ENCODE measurements at places on chromosomes 2 and 18.

GRCh38 chr2:28678175-28678855 is 73.3 kb upstream of the PPP1CB start:
- DNase-seq = no peak

- no peak for DNase-seq
Measured at GRCh38 chr2:174781996-174782395, 17.7 kb upstream of the CHRNA1 start.

GRCh38 chr2:201701646-201702045 is 3.2 kb upstream of the MPP4 start:
- no peak for DNase-seq

DNA sequence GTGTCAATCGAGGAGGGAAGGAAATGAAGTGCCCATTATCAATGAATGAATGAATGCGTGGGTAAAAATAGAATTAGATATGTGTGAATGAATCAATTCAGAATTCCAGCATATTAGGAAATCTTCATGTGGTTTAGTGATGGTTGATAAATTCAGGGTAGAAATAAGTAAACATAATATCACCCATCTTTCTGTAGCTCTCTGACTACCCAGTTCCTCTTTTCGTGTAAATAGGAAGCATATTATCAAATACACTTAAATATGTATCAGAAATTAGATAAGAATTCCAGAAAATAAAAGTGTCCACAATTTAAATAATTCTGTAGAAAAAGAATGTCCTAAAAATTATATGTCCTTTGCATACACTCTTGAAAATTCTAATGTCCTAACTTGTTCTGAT is 552.9 kb upstream of the LRATD1 start:
- DNase-seq = no peak

GRCh38 chr18:50715919-50716318 is 103.9 kb downstream of the MRO start:
- DNase-seq = peak; percentile 6

- peak; percentile 16 for DNase-seq
Measured at GRCh38 chr18:52313213-52313612, 26.8 kb upstream of the DCC start.

DNA sequence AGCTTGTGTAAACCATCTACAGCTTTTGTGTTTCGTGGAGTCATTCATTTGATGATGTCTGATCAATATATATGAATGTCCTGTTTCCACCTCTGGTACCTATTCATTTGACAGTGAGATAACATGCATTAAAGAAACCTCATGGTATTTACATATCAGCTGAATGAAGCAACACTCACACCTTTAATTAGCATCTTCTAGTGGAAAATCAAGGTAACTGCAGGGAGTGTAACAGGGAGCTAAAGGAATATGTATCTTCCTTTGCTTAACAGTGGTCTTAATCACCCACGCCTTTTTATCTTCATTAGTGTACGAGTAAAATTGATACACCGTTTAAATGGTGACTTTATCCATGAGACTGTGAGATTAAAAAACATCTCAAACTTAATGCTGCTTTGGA is 15.6 kb downstream of the SLC39A10 start:
- DNase-seq = no peak

GRCh38 chr2:96145848-96146152 is 560 bp upstream of the DUSP2 start:
- DNase-seq = no peak

- DNase-seq = no peak
Measured at GRCh38 chr2:226716126-226716525, 83.5 kb downstream of the IRS1 start.

GRCh38 chr2:159546716-159547430 is 69.5 kb downstream of the BAZ2B start:
- no peak for DNase-seq

GRCh38 chr18:46555213-46555612 is 101.8 kb downstream of the LOXHD1 start:
- no peak for DNase-seq

DNA sequence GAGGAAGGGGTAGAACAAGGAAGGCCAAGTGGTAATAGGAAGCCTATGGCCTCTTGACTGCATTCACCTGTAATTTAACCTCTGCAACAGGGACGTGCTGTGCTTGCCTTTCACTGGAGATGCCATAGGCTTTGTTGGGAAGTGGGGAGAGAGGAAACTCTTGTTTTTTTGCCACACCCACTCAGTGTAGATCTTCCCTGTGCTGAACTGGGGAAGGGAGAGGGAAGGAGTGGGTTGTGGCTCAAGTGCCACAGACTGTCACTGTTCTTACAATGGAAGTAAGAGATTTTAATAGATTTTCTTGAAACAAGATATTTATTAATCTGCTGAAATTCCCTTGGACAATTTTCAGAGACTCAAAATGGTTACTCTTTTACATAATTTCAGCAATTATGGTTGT is 127.3 kb downstream of the FAM210A start:
- DNase-seq = no peak

DNA sequence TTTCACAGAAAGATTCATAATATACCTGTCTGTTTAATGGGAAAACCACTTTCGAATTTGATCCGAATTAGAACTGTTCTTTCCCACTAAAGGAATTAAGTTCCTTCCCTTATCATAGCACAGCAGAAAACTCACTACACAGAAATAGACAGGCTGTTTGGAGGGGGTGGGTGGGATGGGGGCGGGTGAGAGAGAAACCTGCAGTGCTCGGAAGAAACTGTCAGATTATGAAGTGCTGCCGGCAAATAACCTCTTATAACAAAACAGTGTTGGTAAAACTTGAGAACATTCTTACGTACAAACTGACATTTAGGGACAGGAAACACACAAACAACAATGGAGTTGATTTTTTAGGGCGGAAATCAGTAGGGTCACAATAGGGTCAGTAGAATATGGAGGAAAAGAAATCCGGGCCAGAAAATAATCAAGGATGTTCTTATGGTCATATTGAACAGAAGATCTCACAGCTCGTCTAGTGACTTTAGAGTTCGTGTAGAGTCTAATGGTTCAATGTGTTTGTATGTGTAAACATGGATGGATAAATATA is 756.0 kb upstream of the LRATD1 start:
- DNase-seq = no peak

GRCh38 chr2:71880846-71881610 is 266.6 kb downstream of the CYP26B1 start:
- DNase-seq = peak; percentile 44

DNA sequence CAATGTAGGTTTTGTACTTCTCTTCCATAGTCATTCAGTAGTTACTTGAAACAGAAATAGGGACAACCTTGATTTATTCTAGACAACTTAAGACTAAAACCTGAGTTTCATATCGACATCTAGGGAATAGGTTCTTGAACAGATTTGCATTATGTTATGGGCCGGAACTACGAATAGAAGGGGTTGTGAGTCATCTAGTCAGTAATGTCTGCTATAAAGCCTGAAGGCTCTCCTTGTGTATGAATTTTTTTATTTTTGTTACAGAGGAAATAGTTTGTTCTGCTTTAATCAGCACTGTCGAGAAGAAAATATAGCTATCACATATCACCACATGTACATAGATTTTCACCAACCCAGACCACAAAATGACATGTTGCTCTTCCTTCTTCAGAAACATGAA is 17.3 kb upstream of the TRIM43 start:
- DNase-seq = peak; percentile 40

DNA sequence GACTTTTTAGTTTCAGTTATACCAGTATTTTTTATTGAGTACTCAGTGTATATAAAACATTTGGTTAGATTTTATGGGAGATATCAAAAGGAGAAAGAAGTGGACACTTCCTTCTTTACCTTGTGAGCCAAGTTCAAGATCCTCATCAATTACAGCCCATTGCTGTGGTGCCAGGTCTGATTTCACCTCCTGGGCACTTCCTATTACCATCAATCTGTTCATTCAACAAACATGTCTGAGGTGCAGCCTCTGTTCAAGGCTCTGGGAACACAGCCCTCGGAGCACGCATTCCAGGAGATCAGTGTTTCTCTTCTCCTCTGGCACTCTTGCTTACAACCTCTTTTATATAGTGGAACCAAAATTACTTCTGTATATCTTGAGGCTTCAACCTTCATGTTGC is 171.4 kb upstream of the ALPP start:
- no peak for DNase-seq

- DNase-seq = no peak
Measured at GRCh38 chr2:196607073-196607472, 32.4 kb upstream of the CCDC150 start.

DNA sequence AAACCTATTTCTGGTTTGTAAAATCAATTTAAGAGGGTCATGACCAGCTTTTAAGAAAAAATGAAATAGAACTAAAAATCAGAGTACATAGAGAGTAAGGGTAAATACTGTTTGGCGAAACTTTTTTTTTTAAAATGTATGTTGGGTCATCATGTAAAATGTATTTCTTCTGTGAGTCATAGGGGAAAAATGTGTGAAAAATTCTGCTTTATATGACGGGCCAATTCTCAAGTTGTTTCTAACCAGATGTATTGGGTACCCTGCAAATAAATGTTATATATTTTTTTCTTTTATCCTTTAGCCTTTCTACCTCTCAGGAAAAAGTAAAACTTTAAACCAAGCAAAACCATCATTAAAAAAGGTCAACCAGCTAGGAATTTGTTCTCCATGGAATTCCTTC is 13.9 kb downstream of the AFTPH start:
- peak; percentile 71 for DNase-seq

- DNase-seq = no peak
Measured at GRCh38 chr2:64479259-64480117, 25.5 kb downstream of the LGALSL start.

DNA sequence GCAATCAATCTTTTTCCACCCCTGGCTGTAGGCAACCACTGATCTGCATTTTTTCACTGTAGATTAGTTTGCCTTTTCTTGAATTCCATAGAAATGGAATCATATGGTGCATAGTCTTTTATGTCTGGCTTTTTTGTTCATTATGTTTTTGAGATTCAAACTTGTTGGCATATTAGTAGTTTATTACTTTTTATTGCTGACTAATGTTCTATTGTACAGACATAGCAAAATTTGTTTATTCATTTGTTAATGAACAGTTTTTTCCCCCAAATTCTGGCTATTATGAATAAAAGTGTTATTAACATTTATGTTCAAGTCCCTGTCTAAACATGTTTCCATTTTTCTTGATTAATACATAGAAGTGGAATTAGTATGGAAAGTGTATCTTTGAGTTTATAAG is 21.4 kb upstream of the WDSUB1 start:
- no peak for DNase-seq

DNA sequence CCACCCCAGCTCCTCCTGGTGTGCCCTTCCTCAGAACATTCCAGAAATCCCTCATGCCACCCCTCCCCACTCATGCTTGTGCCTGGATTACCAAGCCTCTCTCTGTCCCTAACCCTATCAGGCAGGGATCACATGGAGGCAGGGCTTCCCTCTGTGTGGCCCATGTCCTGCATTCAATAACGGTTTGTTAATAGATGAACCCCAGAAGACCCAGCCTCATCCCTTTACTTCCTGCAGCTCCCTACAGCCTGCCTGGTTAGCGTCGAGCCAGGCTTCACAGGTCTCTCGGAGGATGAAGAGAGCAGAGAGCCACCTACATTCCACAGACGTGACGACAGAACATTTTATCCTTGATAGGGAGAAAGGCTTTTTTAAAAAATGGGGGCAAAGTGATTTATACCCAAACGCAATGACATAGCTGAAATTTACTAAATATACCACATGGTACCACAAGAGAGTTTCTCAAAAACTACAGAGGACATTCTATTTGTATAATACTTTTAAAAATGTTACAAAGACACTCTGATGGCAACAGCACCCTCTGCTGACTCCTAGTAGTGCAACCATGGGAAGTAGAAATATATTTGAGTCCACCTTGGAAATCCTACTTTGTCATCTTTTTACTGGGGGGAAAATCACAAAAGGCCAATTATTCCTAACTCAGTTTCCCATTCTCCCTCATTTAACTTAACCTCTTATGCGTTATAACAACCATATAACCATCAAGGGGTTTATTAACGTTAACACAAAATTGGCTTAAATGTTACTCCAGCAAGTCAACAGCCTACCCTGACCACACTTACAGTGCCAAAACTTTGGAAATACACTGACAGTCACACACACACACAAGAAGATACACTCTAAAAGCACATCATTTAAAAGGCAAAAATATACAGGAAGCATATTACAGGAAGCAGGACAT is 30.7 kb downstream of the FBXO15 start:
- DNase-seq = peak; percentile 43

- no peak for DNase-seq
Measured at GRCh38 chr2:29879456-29879855, 41.9 kb downstream of the ALK start.

DNA sequence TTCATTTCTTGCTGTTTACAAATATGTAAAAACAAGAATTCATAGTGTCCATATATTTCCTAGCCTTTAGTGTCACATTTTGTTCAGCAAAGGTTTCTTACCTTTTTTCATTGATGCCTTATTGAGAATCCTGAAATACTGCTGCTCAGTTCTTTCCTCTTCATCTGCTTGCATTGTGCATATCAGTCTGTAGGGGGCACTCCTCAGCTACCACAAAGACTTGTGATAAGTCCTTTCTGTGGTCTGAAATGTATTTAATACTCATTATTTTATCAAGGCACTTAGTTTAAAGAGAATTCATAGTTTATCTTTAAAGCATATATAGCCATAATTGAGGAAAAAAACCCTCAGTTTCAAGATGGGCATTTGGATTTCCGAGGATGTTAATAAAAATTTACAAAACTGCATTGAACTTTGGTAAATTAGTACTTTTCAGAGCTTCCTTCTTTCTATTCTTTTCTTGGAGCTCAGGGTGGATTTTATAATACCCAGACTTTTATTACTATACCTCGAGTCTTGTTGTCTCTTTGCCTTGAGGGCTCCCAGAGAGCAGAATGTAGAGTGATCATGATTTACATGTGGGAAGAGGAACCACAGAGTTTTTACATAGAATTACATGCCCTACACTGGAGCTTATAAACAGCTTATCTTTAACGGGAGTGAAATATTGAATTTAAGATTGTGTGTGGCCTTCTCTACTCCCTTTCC is 570.1 kb downstream of the PLCL1 start:
- DNase-seq = peak; percentile 76

DNA sequence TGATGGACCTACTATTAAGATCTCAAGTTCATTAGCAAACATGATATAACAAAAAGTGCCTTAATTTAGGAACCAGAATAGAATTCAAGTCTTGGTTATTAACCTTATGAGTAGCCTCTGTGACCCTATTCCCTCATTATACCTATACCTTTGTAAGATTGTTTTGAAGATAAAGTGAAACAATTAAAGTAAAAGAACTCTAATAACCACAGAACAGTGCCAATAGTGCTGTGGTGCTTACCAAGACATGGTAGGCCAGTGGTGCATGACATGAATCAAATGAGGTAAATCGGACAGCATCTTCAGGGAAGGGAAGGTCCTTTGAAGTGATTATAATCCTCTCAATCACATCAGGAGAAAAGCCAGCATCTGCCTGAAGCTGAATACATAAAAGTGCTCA is 36.4 kb downstream of the METTL4 start:
- DNase-seq = no peak

- no peak for DNase-seq
Measured at GRCh38 chr18:8261651-8262091, 347.6 kb upstream of the RAB12 start.

- no peak for DNase-seq
Measured at GRCh38 chr2:26780203-26780760, 5.6 kb upstream of the CENPA start.

- peak; percentile 55 for DNase-seq
Measured at GRCh38 chr2:72572501-72572900, 253.3 kb downstream of the EXOC6B start.

GRCh38 chr2:203741566-203741965 is 35.1 kb downstream of the CD28 start:
- no peak for DNase-seq

Data from fibroblast of skin of right biceps (primary cell).